ENCODE measurements at places on chromosomes 7 and 10.

- DNase-seq = no peak
These were observed 383.5 kb downstream of the PLXNA4 start for GRCh38 chr7:132192809-132193208.

DNA sequence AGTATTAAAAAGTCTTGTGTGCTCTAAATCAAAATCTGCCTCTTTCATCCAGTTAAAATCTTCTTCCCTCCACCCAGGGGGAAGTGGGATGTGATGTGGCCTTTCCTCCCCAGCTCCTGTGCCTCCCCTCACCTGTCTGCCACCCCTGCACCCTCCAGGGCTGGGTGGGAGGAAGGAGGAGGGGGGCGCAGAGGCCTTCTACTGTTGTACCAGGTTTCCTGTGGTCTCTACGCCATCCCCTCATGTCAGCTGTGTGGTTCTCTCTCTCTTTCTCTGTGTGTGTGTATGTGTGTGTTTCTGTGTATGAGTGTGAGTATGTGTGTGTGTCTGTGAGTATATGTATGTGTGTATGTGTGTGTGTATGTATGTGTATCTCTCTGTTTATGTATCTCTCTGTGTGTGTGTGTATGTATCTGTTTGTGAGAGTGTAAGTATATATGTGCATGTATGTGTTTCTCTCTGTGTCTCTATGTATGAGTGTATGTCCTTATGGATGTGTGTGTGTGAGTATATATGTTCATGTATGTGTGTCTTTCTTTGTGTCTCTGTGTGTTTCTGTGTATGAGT, 45.5 kb upstream of the C10orf71 start:
- DNase-seq = no peak

GRCh38 chr10:110704906-110705476, 60.9 kb downstream of the RBM20 start:
- DNase-seq = no peak

DNA sequence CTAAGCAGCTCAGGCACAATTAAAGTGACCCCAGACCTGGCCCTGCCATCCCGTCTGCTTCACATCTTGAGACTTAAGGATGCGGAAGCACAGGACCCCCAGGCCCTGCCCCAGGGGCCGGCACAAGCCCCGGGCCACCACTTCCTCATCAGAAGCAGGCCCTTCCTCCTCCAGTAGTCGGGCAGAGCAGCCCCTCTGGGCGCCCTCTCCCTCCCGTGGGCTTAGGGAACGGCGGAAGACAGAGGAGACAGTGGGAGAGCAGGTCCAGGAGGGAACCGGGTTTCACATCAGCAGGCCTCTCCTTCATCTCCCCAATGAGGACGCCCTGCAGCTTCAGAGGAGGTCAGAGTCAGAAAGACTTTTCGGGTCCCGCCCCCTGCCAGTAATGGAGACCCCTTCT, 135.7 kb upstream of the PPIF start:
- no peak for DNase-seq

DNA sequence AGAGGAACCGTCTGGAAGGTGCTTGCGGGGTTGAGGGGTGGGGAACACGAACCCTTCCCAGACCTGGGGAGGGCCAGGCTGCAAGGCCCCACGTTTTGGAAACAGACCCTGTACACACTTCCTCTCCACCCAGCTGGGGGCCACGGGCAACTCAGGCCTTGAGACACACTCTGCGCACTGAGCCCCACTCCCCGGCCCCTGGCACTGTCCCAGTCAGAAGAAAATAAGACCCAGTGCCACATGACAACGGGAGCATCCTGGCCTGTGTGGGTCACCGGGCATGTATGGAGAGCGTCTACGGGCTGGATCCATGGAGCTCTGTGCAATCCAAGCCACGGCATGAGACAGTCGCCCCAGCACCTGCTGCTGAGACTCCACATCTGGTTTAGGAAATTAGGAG, 63.7 kb downstream of the CARD11 start:
- DNase-seq = no peak

- no peak for DNase-seq
These were observed 7.3 kb downstream of the SKIDA1 start for GRCh38 chr10:21518149-21518640.

DNA sequence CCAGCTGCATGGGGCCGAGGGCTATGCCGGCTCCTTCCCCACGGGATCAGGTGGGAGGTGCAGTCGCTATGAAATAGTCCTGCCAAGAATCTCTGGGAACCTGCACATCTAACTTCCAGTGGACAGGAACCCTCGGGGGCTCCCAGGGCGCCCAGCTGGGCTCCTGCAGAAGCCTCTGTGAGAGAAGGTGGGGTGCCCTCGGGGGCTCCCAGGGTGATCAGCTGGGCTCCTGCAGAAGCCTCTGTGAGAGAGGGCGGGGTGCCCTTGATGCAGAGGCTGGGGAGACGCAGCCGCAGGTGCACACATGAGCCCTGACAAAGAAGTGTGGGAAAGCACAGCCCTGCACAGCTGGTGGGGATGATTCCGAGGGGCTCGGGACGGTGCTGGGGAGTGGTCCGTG, 5.9 kb downstream of the VENTX start:
- DNase-seq = no peak

- DNase-seq = no peak
These were observed 4.4 kb downstream of the JAZF1 start for GRCh38 chr7:28176174-28176573.

DNA sequence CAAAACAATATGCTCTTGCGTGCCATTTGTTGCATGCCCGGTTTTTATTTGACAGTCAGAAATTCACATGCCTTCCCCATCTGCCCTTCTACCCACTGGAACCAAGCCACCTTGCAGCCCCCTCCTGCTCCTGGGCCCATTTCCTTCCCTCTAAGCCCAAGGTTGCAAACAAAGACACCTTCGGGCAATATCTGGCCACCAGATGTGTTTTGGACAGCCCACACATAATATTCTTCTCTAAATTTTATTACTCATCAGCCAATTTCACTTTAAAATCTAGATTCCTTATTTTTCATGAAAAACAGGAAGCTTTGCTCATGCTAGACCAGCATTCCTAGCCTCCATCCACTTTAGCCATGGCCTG, 18.2 kb upstream of the C10orf105 start:
- DNase-seq = no peak

- DNase-seq = no peak
These were observed 661.6 kb upstream of the NRG3 start for GRCh38 chr10:81213370-81213769.

Data from stimulated activated CD4-positive, alpha-beta T cell treated with anti-CD3 and anti-CD28 coated beads, Interleukin-4, amount 100 ng/mL, for 4 hours (primary cell).